ENCODE measurements at places on chromosomes 16 and 17.

DNA sequence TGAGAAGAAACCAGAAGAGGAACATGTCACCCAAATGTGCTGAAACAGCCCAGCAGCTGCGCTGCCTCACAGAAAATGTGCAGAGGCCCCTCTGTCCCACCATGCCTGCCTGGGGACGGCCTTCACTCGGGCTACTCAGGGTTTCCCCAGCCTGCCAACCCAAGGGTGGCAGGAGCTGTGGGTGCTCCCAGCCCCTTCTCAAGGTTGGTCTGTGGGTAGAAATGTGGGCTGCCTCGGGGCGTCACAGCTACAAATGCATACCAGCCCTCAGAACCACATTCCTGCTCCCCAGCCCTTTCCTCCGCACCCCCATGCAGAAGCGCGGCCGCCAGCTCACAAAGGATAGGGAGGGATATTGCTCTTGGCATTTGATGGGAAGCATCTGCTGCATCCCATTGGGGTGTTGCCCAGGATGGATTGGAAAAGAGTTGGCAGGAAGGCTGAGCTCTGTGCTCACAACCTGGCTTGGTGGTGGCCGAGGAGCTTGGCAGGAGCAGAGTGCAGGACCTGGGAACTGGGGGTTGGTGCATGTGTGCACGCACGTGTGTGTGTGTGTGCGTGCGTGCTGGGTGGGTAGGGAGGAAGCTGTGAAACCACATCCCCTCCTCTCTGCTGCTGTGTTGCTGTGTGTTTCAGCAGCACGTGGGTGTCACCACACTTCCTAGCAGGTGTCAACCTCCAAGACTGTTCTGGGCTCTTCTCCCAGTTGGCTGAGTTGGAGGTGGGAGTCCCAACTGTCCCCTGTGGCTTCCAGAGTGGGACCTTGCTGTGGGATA is 304.4 kb downstream of the SEC14L1 start:
- peak; percentile 72 for DNase-seq

- no peak for DNase-seq
Measured at GRCh38 chr17:71849783-71850768, 270.7 kb upstream of the SOX9 start.

DNA sequence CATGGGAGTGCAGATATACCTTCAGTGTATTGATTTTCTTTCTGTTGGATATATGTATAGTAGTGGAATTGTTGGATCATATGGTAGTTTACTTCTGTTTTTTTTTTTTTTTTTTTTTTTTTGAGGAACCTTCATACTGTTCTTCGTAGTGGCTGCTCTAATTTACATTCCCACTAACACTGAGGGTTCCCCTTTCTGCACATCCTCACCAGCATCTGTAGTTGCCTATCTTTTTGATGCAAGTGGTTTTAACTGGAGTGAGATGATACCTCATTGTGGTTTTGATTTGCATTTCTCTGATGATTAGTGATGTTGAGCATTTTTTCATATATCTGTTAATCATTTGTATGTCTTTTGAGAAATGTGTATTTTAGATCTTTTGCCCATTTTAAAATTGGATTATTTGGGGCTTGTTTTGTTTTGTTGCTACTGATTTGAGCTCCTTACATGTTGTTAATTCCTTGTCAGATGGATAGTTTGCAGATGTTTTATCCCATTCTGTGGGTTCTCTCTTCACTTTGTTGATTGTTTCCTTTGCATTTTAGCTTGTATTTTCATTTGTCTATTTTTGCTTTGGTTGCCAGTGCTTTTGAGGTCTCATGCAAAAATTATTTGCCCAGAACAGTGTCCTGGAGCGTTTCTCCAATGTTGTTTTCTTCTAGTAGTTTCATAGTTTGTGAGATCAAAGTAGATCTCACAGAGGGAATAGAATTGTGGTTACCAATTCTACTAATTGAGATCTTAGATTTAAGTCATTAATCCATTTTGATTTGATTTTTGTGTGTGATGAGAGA is 25.0 kb upstream of the BCAS3 start:
- no peak for DNase-seq

GRCh38 chr17:63853260-63853659 is 10.8 kb upstream of the SMARCD2 start:
- DNase-seq = no peak

DNA sequence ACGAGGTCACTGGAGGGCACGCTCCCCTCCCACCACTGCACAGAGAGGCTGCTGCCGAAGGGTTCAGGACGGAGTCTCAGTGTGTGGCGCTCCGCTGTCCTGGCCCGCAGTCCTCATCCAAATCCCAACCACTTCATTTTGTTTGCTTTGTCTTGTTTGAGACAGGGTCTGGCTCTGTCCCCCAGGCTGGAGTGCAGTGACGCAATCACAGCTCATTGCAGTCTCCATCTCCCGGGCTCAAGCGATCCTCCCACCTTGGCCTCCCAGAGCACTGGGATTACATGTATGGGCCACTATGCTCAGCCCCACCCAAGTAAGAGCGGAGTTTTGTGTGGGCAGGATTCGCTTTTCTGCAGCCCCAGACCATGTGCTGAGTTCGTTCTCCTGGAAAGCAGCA is 12.7 kb downstream of the UNKL start:
- DNase-seq = no peak

Data from stimulated activated CD4-positive, alpha-beta T cell treated with anti-CD3 and anti-CD28 coated beads, Interleukin-1b, Interleukin-23, amount 100 ng/mL, for 1 hour (primary cell).